ENCODE measurements at places on chromosomes 11 and 22.

DNA sequence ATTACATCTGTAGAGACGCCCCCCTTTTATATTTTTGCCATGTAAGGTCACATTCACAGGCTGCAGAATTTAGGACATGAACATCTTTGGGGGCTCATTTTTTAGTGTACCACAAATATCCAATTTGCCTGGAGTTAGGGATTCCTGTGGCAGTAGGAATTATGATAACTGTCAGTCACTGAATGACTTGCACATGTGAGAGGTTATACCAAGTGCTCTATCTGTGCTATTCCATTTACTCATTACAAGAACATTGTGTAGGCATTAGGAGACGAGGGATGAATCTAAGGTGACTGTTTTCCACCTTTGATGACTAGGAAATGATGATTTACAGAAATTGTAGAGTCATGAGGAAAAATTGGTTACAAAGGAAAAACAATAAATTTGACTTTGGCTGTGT is 79.3 kb downstream of the LIF start:
- no peak for DNase-seq

GRCh38 chr22:41768430-41768829 is 32.0 kb upstream of the CCDC134 start:
- peak; percentile 46 for DNase-seq

DNA sequence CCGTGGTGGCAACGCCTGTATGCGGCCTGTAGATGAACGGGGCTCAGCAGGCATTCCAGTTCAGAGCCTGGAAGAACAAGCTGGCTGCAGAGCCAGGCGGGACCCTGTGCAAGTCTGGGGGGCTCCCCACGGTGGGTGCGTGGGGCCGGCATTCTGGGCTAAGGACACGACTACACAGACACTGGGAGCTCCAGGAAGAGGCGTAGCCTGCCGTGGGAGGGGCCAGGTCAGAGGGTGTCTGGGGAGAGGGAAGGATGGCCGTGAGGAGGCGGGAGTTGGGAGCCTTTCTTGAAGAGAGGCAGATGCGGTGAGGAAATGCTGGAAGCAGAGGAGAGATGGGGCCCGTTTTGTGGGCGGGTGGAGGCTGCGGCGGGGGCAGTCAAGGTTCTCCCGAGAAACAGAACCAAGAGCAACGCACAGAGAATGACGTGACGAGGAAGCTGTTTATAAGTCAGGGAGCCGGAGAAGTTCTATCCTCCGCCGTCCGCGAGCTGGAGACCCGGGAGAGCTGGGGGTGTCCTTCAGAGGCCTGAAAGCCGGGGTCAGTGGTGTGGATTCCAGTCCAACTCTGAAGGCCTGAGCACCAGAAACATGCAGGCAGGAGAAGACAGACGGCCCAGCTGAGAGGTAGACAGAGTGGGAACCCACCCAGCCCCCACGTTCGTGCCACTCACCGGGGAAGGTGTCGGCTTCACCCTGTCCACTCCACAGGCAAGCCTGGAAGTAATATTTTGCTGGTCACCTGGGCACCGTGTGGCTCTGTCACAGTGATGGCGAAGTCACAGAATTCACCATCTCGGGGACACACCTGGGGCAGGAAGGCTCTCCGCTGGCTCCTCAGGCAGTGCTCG is 529.6 kb downstream of the BRD1 start:
- no peak for DNase-seq

GRCh38 chr11:113871336-113871735 is 4.0 kb downstream of the USP28 start:
- no peak for DNase-seq

GRCh38 chr11:6856871-6857270 is 6.0 kb upstream of the OR10A2 start:
- peak; percentile 51 for DNase-seq

GRCh38 chr11:116529271-116529670 is 243.5 kb downstream of the BUD13 start:
- DNase-seq = no peak

DNA sequence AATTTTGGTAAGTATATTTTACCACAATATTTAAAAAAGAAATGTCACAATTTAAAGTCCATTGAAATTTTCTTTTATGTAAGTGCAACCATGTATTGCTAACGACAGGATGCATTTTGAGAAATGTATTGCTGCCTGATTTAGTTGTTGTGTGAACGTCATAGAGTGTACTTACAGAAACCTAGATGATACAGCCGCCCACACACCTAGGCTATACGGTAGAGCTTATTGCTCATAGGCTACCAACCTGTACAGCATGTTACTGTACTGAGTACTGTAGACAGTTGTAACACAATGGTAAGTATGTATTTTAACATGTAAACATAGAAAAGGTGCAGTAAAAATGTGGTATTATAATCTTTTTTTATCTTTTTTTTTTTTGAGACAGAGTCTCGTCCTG is 48.1 kb downstream of the CBL start:
- no peak for DNase-seq

DNA sequence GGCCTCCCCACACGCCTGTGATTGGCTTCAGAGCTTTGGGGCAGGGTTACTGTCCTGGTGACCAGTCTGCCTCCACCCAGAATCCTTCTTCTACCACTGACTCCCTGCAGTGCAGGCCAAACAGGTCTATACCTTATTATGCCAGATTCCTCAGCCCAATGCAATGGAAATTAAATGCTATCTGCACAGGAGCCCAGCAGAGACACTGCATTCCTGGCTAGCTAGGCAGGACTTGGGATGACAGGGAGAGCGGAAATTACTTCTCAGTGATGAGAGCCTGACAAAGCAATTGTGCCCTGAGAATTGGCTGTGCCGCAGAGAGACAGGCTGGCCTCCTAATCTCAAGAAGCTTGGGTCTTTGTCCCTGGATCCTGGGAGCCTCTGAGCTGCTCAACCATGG is 143.8 kb upstream of the NCAM1 start:
- no peak for DNase-seq

GRCh38 chr11:123055191-123055901 is 6.6 kb downstream of the HSPA8 start:
- DNase-seq = no peak
